ENCODE measurements at places on chromosomes 6 and 20.

DNA sequence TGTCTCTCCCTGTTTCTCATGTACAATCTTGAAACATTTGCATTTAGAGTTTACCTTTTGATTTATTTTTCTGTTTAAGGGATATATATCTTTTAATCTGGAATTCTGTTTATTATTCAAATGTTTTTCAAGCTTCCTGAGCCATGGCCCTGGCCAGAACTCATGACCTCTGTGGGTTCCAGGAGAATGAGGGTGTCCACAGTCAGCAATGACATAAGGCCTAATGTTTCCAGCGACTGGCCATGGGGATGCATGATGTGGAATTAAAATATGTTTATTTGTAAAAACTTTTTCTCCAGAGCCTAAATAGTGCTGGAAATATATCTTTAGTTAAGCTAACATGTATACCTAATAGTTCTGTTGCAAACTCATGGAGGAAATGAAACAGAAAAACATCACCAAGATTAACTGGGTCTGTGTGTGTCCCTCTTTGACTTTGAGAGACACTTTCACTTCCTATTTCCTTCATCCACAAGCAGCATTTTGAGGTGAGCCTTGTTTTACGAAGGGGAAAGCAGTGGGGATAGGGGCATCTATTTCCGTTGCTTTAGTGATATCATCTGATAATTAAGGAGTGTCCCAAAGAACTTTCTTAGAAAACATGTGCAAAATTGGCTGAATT, 87.6 kb downstream of the SMOC2 start:
- no peak for DNase-seq

GRCh38 chr6:98974309-98974708, 26.6 kb upstream of the FBXL4 start:
- DNase-seq = no peak

GRCh38 chr6:39707962-39708683, 17.1 kb downstream of the KIF6 start:
- no peak for DNase-seq

GRCh38 chr6:138645976-138646640, 127.5 kb upstream of the CCDC28A start:
- no peak for DNase-seq

- DNase-seq = no peak
Observed at GRCh38 chr6:89750338-89750737, 69.3 kb downstream of the MDN1 start.

DNA sequence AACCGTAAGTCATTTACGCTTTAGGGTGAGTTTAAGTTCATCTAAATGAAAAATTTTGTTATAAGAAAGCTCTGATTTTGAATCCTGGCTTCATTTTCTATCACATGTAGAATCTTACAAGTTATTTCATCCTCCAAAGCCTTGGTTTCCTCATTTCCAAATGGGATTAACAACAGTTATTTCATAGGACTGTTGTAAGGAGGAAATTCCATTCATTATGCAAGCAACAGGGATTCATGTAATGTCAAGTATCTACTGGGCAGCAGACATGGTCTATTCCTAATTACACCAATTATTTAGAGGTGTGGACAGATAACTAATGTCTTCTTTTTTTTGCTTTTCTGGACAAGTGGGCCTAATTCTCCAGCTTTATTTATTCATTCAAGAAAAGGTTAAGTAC, 154.0 kb downstream of the PDSS2 start:
- DNase-seq = no peak

GRCh38 chr20:5508044-5508443, 191.3 kb upstream of the PROKR2 start:
- DNase-seq = no peak

DNA sequence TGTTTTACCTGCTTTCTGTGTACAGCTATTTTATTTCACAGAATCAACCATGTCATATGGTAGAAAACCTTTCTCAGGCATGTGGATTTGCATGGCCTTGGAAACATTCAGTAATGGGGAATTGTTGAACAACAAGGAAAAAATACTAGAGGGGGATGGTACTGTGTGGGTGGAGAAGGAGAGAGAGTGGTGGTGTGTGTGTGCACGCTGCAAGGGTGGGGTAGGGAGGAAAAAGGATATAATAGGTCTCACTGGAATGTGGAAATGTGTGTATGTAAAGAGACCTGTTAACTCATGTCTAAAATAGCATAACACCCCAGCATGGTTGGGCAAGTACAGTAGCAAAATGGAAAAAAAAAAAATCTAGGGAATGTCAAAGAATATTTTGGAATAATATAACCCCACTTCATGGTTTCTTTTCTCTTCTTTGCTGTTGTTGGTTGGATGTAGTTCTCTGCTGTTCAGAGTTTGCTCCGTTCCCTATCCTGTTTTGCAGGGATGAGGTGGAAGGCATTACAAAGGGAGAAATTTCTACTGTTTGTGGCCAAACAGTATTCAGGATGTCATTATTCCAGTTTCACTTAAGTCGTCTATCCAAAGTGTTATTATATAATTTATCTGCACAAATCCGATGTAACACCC, 93.9 kb upstream of the CITED2 start:
- DNase-seq = no peak

DNA sequence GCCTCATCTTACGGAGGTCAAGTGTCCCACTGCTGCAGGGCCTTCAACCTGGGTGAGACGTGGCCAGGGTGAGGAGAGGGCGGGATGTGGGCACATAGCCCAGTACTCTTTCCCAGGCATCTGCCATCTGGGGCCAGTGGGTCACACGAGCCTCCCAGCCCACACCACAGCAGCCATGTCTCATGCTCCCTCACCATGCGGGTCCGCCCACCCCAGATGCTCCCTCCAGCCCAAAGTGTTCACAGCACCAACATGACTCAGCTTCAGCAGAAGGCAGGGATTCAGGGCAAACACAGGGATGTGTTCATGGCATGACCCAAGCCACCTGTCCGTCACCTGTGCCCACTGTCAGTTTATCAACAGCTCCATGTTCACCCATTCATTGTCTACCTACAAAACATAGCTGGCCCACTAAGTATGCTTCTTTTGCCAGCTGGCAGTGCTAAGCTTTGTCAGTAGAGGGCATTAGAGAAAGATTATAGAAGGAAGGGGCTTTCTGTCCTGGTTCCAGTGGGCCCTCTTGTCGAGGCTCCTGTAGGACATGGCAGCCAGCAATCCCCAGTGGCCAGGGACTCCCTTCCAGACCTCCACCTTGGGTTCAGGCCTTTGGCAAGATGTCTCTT, 109.2 kb downstream of the FOXF2 start:
- DNase-seq = no peak

- no peak for DNase-seq
Observed at GRCh38 chr6:12269110-12269509, 21.1 kb upstream of the EDN1 start.

GRCh38 chr6:33587529-33587928, 7.5 kb upstream of the BAK1 start:
- DNase-seq = no peak
